Activated T-cell treated with anti-CD3 and anti-CD28 coated beads, Interleukin-2, amount 50 U/mL, for 72 hours (primary cell): ENCODE measurements at places on chromosomes 2 and 18. TPM values are rescaled to one million over a fixed set of nuclear protein-coding genes. Genes with fewer than 3 reads are reported as not detected.

DNA sequence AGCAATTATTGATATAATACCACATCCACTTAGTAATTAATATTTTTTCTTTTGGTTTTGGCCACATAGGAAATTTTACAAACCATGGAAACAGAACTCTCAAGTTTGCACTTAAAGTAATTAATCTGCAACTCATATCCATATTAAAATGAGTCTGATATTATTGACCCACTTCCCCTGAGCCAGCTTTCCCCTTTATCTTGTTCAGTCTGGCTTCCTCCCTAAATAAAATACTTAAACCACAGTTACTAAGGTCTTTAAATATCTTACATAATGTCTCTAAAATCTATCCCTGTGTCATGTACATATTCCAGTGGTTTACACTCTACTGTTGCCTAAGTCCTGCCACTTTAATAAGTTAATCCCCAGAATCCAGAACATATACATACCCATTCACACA, 564.9 kb upstream of the FSHR start:
- DNase-seq: no peak

GRCh38 chr18:47679864-47680263, 250.6 kb downstream of the SMAD2 start:
- DNase-seq: no peak

- DNase-seq: no peak
Measured at GRCh38 chr2:72914589-72915319, 2.6 kb upstream of the EMX1 start.

DNA sequence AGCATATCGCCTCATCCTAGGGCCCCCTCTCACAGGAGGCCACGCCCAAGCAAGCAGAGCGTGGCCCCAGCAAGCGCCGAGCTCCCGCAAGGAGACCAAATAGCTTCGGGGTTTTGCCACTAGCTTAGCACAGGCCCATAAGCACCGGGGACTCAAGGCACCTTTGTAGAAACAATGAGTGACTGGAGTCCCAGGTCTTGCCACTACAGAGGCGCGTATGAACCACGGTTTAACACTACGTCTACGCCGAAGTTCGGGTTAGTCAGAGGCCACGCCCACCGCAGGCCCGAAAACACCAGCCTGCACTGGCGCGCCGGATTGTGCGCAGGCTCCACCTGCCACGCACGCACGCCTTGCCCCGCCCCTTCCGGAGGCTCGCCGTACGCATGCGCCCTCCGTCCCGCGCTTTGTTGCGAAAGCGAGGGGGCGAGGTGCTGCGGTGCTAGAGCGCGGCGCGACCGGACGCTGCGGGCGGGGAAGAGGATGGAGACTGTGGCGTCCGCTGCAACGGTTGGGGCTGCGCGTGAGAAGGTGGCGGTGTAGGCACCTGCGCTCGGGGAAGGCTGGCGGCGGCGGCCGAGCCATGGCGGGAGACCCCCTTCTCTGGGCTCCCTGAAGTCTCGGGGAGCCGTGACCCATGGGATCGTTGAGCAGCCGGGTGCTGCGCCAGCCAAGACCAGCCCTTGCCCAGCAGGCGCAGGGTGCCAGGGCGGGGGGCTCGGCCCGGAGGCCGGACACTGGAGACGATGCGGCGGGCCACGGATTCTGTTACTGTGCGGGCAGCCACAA, at the start of gene GMCL1:
Gene GMCL1 (plus strand): TSS at position 405 of the 789 bp plus-strand sequence. CDS start 233 bp downstream, at position 638.
- peak; percentile 100 for DNase-seq

DNA sequence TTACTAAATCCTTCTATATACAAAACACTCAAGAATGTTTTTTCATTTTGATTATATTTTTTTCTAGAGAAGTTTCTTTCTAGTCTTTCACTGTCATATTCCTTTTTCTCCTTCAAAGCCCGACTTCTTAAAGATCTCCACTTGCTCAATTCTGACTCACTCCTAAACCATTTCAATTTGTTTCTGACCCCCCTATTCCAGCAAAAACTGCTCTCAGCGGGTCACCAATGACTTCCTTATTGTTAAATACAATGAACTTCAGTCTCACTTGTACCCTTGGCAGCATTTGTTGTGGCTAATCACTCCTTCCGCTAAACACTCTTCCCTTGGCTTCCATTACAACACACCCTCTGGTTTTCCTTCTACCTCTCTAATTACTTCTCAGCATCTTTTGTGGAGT, 111.1 kb upstream of the RBBP8 start:
- DNase-seq: no peak

The ITPRIPL1 gene
- total RNA-seq: 28.0 TPM

The CIB4 gene
- total RNA-seq: not detected
